Stimulated activated CD4-positive, alpha-beta T cell treated with anti-CD3 and anti-CD28 coated beads, Interleukin-4, amount 100 ng/mL, for 4 hours (primary cell): ENCODE measurements at places on chromosomes 11 and 22.

- DNase-seq: no peak
Measured at GRCh38 chr11:105027678-105028077, 4.7 kb upstream of the CASP5 start.

DNA sequence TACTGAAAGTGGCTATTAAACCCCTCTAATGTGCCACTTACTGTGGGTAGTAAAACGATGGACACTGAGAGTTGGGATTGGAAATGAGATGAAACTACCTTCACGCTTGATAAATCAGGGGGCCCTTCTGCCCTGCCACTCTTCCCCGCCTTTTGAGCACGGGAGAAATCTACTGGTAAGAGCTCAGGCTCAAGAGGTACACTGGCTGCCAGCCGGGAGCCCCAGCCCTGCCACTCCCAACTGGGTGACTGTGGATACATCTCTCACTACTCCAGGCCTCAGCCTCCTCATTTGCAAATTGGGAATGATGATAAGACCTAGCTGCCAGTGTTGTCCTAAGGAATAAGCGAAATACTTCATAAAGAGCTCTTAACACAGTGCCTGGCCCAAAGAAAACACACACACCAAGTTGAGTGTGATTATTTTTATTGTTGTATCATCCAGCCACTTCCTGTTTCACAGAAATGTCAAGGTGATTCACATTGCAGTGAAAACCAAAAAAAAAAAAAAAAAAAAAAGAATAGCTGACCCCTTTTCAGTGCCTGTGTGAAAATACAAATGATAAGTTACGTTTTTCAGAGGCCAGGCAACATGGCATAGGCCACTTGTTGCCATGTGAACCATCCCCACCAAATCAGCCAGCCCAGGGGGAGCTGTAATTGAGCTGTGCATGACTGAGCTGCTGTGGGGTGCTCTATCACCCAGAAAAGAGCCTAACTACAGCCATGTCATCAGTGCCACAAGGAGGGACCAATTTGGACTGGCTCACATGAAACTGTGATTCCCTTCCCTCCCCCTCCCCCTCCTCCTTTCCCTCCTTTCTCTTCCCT is 4.4 kb upstream of the ZNRD2 start:
- no peak for DNase-seq

DNA sequence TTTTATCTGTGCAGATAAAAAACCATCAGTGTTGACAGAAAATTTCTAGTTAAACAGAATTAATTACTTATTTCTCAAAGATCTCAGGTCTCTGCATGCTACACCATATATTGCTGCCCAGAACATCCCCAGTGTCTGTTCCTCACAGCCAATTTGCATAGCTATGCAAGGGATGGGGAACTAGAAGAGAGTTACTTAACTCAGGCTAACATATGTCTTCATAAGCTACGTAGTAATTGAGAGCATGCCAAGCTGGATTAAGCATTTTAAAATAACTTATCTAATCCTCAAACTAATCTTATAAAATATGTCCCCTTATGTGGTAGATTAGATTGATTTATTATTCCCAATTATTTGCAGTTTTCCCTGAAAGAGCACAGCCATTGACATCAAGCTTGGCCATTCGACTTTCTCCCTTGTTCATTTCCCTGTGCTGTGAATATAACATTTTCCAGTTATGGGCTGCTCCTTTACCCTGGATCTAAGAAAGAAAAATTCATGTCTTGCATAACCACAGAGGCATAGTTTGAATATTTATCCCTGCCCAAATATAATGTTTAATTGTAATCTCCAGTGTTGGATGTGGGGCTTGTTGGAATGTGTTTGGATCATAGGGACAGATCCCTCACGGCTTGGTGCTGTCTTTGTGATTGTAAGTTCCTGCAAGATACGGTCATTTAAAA is 69.1 kb downstream of the C11orf87 start:
- no peak for DNase-seq

GRCh38 chr11:69963533-69964246 is 114.4 kb upstream of the ANO1 start:
- DNase-seq: no peak

DNA sequence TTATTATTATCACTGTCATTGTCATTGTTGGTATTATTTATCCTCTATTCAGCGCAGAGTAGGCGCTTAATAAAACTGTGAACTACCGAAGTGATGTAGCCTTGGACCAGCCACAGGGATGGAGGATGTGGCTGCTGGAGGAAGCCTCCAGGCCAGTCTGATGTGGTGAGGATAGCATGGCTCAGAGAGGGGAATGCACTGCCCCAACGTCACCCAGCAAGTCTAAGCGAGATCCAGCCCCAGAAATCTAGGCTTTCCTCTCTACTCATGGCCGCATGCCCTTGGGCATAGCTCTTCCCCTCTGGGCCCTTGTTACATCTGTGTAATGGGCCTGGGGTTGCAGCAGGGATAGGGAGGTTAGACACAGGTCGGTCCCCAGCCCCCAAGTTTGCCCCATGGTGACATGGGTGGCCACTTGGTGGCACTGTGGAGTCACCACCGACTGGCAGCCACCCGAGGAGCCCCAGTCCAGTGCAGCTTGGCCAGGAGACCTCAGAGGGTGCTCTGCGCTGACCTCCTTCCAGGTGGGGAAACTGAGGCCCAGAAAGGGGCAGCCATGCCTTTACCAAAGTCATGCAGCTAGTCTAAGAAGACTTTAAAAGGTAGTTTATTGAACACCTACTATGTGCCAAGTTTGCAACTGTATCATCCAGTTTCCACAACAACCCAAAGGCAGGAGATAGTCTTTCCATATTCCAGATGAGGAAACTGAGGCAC is 395.7 kb downstream of the MN1 start:
- DNase-seq: peak; percentile 15
